ENCODE measurements at places on chromosomes 3 and 15. TPM values are rescaled to one million over a fixed set of nuclear protein-coding genes. Genes with fewer than 3 reads are reported as not detected.

GRCh38 chr3:73187328-73187727 lies 125.9 kb downstream of the EBLN2 start:
- no peak for DNase-seq

GRCh38 chr3:48918388-48919214 lies at the start of gene ARIH2:
Gene ARIH2 (plus strand): TSS chr3:48918842. CDS start chr3:48927559, 8,717 bp downstream.
- peak; percentile 89 for DNase-seq

DNA sequence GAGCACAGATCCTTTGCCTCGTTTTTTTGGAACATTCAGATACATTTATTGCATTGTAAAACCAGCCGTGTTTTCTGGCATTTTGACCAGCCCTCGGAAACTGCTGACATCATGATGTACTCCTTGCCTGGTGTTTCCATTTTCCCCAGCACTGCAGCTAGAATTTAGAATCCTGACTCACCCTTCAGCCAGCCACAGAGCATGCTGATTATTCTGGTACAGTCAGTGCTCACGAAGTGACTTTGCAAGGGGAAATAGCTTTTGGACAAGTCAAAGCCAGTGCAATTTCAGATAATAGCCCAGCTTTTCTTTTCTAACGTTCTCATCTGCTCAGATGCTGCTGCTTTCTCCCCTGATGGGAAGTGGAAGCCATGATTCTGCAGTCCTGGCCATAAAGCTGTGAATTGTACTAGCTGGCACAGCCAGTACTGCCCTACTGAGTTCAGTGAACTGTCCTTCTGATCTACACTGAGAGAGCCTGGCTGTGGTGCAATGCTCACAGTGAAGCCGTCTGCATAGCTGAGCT lies 12.1 kb upstream of the CNBP start:
- no peak for DNase-seq

Gene ZNF662
- 0.22 TPM for total RNA-seq

DNA sequence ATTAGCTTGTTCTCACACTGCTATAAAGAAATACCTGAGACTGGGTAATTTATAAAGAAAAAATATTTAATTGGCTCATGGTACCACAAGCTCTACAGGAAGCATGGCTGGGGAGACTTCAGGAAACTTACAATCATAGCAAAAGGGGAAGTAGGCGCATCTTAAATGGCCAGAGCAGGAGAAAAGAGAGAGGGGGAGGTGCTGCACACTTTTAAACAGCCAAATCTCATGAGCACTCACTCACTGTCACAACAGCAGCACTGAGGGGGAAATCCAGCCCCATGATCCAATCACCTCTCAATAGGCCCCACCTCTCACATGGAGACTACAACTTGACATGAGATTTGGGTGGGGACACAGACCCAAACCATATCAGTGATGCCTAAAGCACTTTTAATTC lies 82.5 kb downstream of the DCLK3 start:
- no peak for DNase-seq

- DNase-seq: no peak
Measured at GRCh38 chr3:126267169-126267975, 87.0 kb upstream of the ALDH1L1 start.

- no peak for DNase-seq
Measured at GRCh38 chr3:47731061-47731460, 50.6 kb downstream of the SMARCC1 start.

DNA sequence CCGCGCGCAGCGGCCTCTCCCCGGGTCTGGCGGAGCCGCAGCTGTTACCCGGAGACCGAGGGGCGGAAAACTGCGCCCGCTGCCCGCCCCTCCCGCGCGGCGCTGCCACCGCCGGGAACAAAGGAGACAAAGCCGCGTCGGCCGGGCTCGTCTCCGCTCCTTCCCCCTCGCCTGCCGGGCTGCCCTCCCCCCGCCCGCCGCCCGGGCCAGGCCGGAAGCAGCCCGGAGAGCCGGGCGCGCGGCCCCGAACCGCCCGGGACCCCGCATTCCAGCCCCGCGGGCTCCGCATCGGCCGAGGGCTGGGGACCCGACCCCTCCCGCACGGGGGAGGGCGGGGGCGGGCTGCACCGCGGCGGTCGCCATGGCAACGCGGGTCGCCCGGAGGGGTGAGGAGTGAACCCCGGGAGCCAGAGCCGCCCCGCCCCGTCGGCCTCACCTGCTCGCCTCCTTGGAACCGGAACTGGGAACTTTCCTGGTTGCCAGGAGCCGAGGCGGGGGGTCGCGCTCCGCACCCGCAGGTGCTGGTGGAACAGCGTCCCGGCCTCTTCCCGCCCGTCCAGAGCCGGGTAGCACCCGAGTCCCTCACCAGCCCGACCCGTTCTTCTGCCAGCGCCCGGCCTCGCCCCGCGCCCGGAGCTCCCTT lies 448 bp downstream of the PLXNB1 start:
- peak; percentile 58 for DNase-seq

Gene CAMKV
- not detected for total RNA-seq

DNA sequence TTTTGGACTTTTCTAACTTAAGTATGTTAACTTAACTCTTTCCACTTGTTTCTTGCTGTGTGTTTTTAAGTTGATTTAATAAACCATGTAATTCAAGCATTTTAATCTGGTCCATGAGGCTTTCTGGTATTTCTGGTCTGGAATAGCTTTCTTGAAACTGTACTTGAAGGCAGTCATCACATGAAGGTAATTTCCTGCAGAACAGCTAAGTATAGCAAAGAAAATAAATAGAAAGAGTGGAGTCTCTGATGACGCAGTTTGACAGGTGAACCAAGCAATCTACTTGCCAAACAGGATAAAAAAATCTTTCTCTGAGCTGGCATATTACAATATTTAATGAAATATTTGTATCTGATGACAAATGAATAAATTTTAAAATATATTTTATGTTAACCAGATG lies 74.9 kb downstream of the BTLA start:
- no peak for DNase-seq

- no peak for DNase-seq
Measured at GRCh38 chr3:105772635-105773034, 96.2 kb downstream of the CBLB start.

DNA sequence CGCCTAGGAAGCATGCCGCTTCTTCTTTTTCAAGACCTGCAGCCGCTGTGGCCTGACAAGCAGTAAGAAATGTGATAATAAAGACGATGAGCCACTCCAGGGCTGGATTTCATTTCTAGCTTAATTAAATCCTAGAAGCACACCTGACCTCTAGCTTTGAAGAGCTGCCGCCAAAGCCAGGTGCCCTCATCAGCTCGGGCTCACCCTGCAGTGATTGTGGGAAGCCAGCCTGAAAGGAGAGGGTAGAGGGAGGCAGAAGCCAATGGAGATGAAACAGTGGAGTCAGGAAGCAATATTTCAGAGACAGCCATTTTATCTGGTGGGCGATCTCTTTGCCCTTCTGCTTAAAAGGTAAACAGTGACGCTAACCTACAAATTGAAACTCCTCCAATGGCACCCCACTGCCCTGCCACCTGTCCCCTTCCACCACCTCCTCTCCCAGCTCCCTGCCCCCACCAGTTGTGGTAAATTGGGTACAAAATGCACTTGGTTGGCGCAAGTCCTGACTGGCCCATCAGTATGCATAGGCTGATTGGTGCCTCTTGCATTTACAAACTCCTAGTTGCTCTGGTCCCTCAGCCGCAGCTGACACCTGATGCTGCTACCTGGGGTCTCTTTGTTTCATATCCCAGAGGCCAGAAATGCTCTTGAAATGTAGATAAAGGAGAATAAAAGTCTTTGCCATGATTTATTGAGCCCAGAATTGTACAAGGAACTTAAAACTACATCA lies 385.3 kb downstream of the PDCD6IP start:
- DNase-seq: no peak

- peak; percentile 61 for DNase-seq
Measured at GRCh38 chr3:43180027-43180426, 74.1 kb upstream of the POMGNT2 start.

GRCh38 chr3:161560008-161560637 lies 63.5 kb downstream of the OTOL1 start:
- peak; percentile 7 for DNase-seq
